ENCODE measurements at places on chromosomes 5 and 9. TPM values are rescaled to one million over a fixed set of nuclear protein-coding genes. Genes with fewer than 3 reads are reported as not detected.

Gene ANKRD18B
- total RNA-seq = 1.8 TPM

Gene SLC6A18
- total RNA-seq = not detected

Gene AQP3
- total RNA-seq = 30.4 TPM

Gene PCDHGB6
- total RNA-seq = 0.61 TPM

Gene NFIB
- total RNA-seq = 21.3 TPM

Gene HNRNPAB
- total RNA-seq = 158 TPM

Gene RANBP3L
- total RNA-seq = not detected

Gene LPAR1
- 29.0 TPM for total RNA-seq

Gene PCDHGC4
- total RNA-seq = 0.31 TPM

Gene FGF10
- total RNA-seq = not detected

Measured in hair follicular keratinocyte (primary cell).